ENCODE measurements at places on chromosomes 5 and 9. TPM values are rescaled to one million over a fixed set of nuclear protein-coding genes. Genes with fewer than 3 reads are reported as not detected.

DNA sequence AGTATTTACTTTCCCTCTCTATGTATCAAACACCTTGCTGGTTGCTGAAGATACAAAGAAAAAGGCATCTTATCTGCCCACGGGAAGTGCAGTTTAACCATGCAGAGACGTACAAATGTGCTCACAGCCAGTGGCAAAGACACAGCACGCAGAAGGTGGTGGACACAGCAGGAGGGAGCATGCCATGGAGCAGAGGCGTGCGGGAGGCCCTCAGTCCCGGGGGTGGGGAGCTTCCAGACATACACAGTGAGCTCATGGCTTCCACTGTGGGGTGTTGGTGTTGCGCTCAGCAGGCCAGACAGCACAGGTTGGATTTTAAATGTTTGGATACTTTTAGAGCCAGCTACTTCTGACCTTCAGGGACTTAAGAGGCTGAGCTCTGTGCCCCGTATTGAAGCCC lies 8.8 kb upstream of the BARX1 start:
- H3K27ac ChIP-seq, result no peak overlapping the region
- no peak for DNase-seq
- H3K27me3 ChIP-seq, result peaks cover 40% of the 10 kb centered on the region
- H3K4me3 ChIP-seq, result no peak overlapping the region
- peaks cover 19% of the 10 kb centered on the region for H3K4me1 ChIP-seq

DNA sequence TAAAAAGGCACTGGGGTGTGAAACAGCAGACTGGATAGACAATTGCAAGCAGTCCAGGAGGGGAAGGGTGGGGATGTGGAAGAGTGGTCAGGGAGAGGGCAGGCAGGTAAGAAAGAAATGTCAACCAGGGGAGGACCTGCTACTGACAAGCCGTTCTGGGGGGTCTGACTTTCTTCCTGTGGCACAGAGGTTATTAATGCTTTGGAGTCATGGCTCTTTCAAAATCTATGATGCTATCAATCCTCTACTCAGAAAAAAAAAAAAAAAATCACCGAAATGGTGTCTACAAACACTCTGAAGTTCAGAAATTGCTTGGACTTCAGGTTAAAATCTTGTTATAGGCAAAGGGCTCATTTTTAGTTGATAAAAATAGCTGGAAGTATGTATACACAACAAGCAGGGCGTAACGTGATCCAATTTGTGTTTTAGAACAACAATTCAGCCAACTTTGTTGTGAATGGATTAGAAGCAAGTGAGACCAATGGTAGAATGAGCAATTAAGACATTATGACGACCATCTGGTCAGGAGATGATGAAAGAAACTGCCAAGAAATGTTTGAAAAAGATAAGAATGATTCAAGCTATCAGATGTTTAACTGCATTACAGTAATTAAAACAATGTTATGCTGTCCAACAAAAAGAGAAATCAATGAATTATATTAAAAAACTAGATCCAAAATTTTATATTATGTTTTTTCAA lies 255.2 kb downstream of the DEPDC1B start:
- no peaks in the 10 kb centered on the region for H3K4me1 ChIP-seq
- no peak overlapping the region for H3K4me3 ChIP-seq
- H3K27ac ChIP-seq, result no peak overlapping the region

GRCh38 chr9:3929345-3930047 lies 370.4 kb downstream of the GLIS3 start:
- no peak overlapping the region for H3K27ac ChIP-seq
- no peaks in the 10 kb centered on the region for H3K27me3 ChIP-seq
- peaks cover 7% of the 10 kb centered on the region for H3K36me3 ChIP-seq

The ANKRD18A gene
- 1.0 TPM for total RNA-seq
